ENCODE measurements at places on chromosomes 2 and 18.

DNA sequence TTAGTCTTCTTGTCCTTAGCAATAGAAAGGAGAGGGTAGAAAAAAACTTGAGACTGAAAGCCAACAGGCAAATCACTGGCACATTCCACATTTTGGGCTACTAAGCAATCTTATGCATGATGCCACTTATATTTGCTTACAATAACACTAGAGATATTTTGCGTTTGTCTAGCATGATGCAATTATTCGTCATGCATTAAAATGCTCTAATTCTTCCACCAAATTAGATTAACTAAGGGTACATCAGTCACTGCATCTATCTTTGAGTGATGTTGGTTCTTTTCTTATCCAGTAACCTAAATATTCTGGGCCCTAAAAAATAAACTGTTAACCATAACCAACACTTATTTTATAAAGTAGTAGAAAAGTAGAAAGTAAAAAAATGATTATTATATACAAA is 1311.7 kb upstream of the CDH2 start:
- DNase-seq: no peak

GRCh38 chr2:116874021-116874420 is 940.5 kb upstream of the DDX18 start:
- no peak for DNase-seq

DNA sequence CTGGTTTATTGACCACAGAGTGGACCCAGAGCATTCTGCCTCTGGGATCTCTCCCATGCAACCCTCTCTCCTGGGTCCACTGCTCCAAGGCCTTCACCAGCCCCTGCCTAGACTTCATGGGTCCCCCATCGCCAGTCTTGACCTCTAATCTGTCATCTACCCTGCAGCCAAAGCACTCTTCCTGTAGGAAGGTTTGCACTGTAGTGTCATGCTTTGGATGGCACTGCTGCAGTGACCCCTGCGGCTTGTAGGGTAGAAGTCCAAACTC is 41.7 kb downstream of the MYO7B start:
- DNase-seq: no peak

- DNase-seq: no peak
Observed at GRCh38 chr2:26585100-26585499, 56.1 kb downstream of the CIB4 start.

GRCh38 chr2:236903978-236904377 is 181.7 kb upstream of the COPS8 start:
- DNase-seq: no peak

- DNase-seq: no peak
Observed at GRCh38 chr2:65128297-65129190, 1.4 kb downstream of the RAB1A start.

DNA sequence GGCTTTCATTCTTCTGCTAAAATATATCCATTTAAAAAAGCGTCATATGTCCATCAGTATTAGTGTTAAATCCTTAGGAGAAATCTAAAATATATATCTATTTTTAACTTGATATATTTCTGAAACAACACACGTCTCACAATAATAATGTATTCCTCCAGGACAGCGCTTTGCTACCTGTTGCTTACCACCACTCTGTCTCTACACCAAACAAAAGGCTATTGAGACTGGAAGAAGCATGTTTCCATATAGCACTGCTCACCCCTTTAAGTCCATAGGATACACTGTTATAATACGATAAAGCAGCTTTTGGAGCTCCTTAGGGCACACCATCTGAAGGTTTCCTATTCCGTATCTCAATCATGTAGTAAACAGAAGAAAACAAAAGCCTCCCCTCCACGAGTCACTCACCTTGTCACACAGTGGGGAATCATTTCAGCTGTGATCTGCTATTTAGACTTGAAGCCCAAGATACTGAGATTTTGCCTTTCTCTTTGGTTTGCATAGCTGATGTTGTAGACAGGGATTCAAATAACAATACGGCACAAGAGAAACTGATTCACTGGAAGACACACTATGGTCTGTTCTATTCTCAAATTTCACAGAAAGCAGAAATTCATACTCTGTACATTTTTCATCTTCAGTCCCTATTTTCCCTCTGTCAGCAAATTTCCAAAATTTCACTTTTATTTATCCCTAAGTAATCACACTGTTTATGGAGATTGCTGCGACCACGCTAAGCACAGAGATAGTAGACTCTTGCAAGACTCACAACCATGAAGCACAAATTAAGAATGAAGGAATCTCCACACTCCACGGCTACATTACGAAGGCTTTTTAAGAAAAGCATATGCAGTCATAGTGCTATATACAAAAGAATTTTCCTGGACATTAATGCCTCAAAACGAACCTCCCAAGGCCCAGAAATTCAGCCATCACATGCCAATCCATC is 187.1 kb downstream of the TCF4 start:
- DNase-seq: no peak

DNA sequence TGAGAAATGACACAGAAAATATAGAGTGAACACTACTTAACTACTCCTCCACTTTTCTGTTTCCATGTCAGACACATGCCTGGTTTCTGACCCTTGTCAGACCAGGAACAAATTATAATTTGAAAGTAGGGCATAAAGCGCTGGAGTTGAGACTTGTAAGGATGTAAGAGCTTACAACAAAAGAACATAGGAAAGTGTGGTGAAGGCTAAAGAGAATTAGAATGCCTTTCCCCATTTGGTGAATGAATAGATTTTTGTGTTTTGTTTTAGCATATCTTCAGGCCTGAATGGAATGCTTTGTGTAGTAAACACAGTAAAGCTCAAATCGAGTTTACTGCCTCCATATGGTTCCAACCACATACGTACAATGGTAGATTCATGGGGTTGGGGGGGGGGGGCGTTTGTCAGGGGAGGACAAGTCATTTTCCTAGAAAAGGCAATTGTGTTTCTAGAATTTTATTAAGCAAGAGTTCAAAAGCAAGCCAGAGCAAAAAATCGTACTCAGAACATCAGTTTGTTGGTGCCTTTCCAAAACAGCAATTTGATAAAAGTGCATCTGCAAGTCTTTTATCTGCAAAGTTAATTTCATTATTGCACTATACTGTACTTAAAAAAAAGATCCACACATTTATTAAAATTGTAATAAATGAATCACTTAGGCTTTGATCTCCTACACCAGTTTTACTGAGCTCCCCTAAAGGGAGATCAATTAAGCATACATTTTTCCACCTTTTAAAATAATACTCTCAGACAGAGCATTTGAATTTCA is 30.9 kb downstream of the NRXN1 start:
- no peak for DNase-seq

DNA sequence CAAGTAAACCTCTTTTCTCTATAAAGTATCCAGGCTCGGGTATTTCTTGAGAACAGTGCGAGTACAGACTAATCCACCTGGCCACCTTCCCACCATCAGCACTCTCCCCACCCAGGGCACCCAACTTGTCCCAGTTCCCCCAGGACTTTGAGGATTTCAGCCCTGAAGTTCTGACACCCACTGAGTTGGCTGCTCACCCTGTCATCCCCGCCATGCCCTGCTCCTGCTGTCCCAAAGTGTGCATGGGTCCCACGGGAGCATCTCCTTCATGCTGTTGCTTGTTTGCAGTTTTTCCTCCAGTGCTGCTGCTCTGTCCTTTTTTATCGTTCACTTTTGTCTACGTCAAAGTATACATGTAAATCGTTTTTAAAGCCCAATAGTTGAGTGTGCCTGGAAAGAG is 273.9 kb downstream of the PHLPP1 start:
- no peak for DNase-seq

DNA sequence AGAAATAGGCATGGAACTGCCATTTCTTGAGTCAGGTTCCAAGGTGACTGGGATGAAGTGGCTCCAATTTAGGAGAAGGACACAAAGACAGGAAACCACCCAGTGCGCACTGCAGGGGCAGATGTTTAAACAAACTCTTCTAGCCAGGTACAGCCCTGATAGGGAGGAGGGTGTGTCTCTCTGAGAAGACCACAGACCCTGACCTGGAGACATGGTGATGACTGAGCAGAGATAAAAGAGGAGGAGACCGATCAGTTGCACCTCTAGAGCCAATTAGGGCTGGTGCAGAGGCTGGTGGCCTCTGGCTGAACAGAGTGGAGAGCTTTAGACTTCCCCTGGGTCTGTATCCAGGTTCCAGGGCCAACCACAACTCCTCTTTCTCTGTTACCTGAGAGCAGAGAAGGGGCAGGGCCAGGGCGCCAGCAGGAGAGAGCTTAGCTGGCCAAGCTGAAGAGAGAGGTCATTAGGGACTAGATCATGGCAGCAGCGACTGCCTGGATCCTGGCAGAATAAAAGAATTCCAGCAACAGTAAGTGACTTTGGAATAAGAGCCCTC is 5.4 kb upstream of the SPOPL start:
- no peak for DNase-seq

GRCh38 chr2:42859791-42860190 is 67.4 kb upstream of the HAAO start:
- no peak for DNase-seq

- no peak for DNase-seq
Observed at GRCh38 chr18:13511961-13512577, 214.3 kb downstream of the FAM210A start.

DNA sequence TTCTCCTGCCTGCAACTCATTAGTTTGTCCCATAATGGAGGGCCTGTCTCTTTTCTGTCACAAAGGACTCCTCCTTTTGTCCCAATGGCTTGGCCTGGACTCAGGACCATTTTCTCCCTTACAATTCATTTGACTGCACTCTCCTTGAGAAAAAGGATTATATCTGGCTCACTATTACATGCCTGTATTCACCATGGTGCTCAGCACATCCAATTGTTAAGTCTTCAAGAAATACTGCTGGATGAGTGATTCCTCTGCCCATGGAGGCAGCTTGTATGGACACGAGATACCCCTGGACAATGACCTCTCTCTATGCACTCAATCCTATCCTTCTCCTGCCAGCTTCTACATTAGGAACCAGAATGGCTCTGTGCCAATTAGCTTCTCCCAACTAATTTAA is 47.0 kb downstream of the CHST9 start:
- DNase-seq: no peak

DNA sequence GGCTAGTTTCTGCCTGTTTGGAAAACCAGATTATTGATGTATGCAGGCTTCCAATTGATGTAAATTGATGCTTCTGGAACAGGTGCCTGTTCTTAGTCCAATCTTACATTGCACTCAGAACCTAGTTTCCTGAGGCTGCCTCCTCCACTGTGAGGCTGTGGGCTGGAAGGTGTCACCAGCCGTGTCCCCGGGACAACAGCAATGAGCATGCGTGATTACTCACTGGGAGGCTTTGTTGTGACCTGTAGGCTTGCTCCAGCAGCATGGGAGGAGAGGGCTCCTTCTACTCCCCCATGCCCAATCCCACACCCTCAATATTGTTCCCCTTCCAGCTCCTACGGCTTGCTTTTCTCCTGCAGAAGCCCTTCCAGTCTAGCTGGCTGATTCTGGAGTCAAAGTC is 11.1 kb downstream of the RSAD2 start:
- DNase-seq: no peak

DNA sequence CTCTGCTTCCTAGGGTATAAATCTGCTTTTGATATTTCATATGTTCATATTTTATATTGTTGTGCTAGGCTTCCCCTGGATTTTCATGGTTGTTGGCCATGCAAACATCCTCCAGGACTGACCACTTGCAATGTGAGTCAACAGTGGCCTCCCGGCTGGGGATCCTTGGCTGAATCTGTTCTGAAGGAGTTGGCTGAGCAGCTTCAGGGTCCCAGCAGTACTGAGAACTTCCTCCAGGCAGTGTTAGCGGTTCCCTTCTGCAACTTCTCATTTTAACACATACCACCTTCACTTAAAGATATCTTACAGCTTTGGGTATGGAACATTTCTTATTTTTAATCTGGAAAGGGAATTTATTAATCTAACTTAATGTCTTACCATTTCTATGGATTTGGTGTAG is 122.1 kb downstream of the DTNB start:
- no peak for DNase-seq

GRCh38 chr2:102417946-102418345 is 5.0 kb upstream of the IL18RAP start:
- no peak for DNase-seq

- no peak for DNase-seq
Observed at GRCh38 chr18:22182884-22183697, 13.7 kb downstream of the GATA6 start.

DNA sequence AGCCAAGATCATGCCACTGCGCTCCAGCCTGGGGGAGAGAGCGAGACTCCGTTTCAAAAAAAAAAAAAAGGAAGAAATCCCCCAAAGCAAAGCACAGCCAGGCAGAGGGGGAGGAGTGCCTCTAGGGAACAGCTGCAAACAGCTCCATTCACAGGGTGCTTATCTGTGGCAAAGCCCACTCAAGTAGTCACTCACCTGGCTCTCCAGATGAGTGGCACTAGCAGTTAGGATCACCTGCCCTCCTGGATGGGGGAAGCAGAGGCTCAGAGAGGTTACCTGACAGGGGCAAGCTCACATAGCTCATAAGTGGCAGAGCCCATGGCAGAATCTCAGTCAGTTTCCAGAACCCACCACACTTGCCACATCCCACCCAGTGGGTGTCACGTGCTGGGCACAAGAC is 30.3 kb downstream of the TFCP2L1 start:
- no peak for DNase-seq

DNA sequence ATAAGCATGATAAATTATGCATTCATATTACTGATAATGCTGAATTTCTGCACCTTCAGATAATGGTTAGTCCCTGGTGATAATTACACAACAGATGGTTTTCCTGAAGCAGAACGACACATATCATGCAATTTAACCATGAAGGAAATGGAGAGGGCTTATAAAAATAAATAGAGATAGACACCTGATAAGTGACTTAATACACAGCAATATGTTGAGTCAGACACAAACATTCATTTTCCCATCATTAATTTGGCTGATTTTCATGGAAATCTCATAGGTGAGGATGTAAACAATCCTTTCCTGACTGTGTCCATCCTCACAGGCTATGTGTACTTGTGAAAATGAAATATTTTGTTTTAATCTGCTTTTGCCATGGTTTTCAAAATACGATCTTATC is 36.9 kb upstream of the DSEL start:
- DNase-seq: no peak

GRCh38 chr18:64695851-64696553 is 547.1 kb upstream of the LINC00305 start:
- no peak for DNase-seq

DNA sequence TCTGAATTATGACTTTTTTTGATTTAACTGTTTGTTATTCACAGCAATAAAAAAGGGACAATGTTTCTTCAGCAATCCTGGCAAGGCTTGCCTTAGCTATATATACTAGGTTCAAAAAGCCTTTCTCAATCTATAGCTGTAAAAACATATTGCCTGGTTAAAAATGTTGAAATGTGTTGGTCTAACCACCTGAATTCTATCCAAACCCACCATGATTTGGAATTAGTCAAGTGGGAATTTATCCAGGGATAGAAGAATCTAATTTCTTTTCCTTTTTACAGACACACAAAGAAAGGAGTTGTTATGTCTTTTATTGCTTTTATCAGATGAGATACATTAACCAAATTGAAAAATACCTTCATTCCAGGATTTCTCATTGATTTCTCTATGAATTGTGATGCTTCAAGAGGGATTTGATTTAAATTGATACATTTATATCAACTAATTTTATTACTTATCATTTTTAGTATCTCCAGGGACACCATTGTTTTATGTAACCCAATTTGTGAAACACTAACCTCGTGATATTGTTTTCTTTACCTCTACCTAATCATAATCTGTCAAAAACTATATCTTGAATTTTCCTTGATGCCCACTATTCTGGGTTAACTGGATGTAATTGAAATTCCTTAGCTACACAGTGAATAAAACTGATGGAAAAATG is 88.1 kb downstream of the LRP1B start:
- no peak for DNase-seq
